ENCODE measurements at places on chromosomes 13 and 19. TPM values are rescaled to one million over a fixed set of nuclear protein-coding genes. Genes with fewer than 3 reads are reported as not detected.

ADPRHL1 gene
- total RNA-seq, result 12.6 TPM

LILRB4 gene
- 22.5 TPM for total RNA-seq

LILRB3 gene
- 21.9 TPM for total RNA-seq

MAP1S gene
- 42.9 TPM for total RNA-seq

NOTCH3 gene
- 289 TPM for total RNA-seq

IFI30 gene
- total RNA-seq, result 59.4 TPM
